ENCODE measurements at places on chromosomes 16 and 17.

GRCh38 chr16:2009164-2009711 lies 383 bp downstream of the ZNF598 start:
- no peak for DNase-seq

- DNase-seq, result no peak
These were observed 105.1 kb upstream of the TNRC6C start for GRCh38 chr17:77853191-77853977.

GRCh38 chr16:3988011-3988410 lies 107.5 kb upstream of the CREBBP start:
- DNase-seq, result no peak

DNA sequence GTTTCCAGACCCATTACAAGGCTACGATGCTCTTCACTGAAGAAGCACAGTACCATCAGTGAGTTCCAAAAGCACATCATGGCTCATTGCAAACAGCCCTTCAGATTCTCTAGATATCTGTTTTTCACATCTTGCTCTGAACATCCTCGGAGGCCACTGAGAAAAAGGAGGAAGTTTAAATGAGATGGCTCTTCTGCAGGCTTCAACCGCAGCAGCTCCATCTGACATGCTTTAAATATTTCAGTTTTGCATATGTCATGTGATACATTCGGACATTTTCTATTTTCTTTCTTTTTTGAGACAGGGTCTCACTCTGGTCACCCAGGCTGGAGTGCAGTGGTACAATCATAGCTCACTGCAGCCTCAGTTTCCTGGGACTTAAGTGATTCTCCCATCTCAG lies 396.8 kb downstream of the NPIPA8 start:
- no peak for DNase-seq

DNA sequence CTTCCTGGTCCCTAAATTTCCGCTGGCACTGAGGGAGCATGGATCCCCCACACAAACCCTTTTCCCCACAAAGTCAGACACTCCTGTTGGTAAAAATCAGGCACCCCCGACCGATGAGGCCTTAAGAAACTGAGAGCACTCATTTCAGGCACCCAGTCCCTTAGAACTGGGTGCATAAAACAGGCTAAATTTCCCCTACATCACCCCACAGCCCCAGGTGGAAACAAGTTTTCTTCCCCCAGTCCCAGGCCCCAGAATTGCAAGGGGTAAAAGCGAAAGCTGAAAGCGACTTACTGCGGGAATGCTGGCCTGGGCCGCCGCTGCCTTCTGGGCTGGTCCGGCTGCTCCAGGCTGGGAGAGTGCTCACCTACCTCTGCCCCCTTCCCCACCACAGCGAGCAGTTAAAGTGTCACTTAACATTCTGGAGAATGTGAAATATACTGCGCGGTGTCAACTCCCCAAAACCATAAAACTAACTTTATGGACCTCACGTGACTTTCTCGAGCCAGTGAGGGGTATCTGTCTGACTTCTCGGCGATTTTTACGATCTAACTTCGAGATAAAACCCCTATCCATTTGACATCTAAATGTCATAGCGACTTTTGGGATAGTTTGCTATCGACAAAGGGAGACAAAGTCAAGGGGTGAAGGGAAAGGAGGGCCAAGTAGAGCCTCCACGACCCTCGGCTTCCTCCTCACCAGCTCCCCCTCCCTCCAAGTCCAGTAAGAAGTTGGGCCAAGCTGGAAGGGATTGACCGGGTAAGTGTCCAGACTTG lies at the start of gene HOXB3:
TSS of gene HOXB3 (minus strand) at position 411 of the 776 bp plus-strand sequence. CDS start 37,767 bp downstream, outside the sequence.
- no peak for DNase-seq

DNA sequence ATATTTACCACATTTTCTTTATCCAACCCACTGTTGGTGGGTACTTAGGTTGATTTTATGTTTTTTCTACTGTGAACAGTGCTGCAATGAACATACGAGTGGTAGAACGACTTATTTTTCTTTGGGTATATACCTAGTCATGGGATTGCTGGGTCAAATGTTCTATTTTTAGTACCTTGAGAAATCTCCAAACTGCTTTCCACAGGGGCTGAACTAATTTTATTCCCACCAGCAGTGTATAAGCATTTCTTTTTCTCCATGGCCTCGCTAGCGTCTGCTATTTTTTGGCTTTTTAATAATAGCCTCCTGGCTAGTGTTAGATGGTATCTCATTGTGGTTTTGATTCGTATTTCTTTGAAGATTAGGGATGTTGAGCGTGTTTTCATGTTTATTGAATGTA lies 202.3 kb downstream of the LGALS9B start:
- DNase-seq, result no peak

- no peak for DNase-seq
These were observed 35.0 kb upstream of the ALKBH5 start for GRCh38 chr17:18148586-18148985.

DNA sequence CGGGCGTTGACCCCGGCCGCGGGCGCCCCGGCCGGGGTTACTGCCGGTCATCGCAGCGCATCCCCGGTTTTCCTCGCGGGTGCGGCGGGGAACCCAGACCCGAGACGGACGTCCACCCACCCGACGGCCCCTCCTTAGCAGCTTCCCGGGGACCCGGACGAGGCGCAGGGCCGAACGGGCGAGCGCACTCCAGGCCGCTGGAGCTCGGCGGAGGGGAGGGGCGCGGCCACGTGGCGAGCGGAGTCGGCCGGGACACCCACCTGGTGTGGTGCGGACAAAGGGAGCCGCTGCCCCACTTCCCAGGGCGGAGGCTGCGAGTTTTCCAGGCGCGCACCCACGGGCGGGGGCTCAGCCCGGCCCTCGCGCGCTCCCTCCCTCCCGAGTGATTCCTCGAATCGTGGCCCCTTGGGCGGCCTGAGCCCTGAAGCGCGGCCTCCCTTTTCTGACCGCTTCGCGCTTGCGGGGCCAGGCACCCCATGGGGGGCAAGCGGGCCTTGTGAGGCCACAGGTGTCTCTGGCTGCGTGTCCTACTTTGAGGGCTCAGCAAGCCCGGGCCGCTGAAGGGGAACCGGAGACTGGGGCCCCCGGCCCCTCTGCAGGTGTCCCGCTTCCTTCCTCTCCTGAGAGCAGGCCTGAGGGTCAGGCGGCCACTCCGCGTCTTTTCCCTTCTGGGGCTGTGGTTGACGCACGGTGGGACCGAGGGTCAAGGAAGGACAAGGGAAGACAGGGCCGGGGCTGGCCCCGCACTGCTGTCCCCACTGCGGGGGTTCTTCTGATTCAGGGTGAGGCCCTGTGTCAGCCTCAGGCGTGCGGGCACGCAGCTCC lies 1.1 kb upstream of the FASN start:
- no peak for DNase-seq

DNA sequence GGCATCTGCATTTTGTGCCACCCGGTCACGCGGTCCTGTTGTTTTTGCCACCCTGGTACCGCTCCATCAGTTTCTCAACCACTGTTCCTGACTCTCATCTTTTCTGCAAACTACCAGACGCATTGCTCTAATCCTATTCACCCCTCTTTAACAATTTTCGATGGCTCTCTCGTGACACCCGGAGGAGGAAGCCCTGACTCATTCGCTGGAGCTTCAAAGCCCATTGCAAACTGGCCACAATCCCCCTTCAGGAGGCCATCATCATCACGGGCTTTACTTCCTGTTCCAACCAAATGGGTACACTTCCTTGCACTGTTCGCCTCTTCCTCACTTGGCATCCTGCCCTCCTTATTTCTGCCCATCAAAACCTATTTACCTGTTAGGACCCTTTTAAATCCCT lies 155.3 kb downstream of the RGS9 start:
- DNase-seq, result no peak

DNA sequence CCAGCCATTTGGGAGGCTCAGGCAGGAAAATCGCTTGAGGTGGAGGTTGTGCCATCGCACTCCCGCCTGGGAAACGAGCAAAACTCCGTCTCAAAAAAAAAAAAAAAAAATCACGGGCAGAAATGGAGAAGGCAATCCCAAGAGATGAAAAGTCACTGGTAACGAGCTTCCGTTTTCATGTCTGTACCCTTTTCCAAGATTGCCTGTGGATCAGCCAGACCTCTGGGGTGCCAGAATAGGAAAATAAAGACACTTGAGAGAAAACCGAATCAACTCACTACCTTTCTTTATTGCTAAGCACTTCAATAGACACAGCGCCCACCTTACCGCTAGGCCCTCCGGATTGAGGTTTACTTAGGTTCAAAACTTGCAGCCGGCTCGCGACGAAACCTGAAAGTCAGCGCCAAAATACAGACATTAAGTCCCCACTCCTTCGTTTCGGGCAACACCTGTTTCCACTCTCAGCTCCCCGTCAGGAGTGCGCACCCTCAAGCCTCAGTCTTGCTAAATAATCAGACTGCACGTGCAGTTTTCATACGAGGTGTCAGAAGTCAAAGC lies 970 bp upstream of the TRAF7 start:
- no peak for DNase-seq

DNA sequence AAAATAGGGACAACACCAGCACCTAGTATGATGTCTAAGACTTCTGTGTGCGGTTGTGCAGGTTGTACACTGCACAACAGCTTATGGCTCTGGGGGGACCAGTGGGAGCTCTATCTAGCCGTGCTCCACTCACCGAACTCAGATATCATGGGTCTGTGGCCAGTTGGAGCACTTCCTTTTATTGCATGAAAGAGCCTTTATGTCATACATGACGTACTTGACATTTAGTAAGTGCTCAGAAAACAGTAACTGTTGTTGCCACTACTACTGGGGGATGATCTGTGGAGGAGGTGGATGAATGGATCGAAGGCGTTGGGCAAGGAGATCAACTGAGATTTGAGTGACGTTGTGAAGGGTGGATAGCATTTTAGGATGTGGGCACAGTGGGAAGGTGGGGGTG lies 368.8 kb downstream of the SNX29 start:
- DNase-seq, result no peak

DNA sequence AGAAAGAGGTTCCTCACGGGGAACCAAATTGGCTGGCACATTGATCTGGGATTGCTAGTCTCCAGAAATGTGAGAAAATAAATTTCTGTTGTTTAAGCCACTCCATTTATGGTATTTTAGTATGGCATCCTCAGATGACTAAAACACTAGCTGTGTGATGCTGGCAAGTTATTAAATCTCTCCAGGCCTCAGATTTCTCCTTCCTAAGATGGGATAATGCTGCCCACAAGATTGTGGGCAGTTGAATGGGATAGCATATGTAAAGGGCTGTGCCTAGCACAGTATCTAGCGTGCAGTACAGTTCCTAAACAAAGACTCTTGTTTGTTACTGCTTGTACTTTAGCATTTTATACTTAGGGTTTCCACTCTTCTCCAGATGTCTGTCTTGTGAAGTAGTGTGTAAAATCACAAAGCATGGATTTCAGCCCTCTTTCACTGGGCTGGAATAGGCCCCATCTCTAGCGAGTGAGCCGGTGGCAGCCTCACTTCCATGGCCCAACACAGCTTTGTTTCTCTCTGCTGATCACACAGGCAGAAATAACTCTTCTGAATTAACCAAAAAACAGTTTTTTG lies 38.2 kb upstream of the PHAF1 start:
- DNase-seq, result no peak

GRCh38 chr16:86995456-86995855 lies 321.7 kb downstream of the C16orf95 start:
- no peak for DNase-seq

- no peak for DNase-seq
These were observed 48.4 kb upstream of the TAC4 start for GRCh38 chr17:49896222-49896621.

GRCh38 chr17:34307110-34307509 lies 12.1 kb upstream of the CCL8 start:
- DNase-seq, result no peak

GRCh38 chr17:74633326-74633725 lies 9.8 kb upstream of the CD300E start:
- DNase-seq, result no peak

- no peak for DNase-seq
These were observed 32.3 kb upstream of the TOB1 start for GRCh38 chr17:50898369-50899004.

DNA sequence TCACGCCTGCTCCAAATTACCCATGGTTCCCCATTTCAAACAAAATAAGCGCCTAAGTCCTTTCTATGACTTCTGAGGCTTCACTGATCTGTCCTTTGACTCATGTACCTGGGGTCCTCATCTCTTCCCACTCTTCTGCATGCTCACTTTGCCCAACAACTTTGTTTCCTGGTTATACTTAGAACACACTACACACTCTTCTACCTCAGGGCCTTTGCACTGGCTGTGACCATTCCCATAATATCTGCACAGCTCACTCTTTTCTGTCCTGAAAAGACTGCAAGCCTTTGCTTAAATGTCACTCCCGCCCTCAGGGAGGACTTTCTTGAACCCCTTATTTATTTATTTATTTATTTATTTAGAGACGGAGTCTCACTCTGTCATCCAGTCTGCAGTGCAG lies 14.1 kb downstream of the CDH1 start:
- DNase-seq, result no peak

GRCh38 chr17:319266-319665 lies 33.3 kb downstream of the RPH3AL start:
- no peak for DNase-seq

GRCh38 chr17:71740866-71741265 lies 380.0 kb upstream of the SOX9 start:
- DNase-seq, result no peak

DNA sequence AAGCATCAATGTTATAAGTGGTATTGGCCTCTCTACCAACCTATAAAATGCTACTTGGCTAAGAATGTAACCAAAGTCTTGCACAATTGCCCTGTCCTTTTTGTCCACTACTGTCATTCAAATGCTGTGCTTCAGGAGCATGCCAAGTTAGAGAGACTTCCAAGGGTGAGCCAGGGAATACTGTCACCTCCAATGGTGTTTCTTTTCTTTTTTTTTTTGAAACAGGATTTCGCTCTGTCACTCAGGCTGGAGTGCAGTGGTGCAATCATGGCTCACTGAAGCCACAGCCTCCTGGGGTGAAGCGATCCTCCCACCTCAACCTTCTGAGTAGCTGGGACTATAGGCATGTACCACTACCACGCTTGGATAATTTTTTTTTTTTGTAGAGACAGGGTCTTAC lies 43.7 kb upstream of the ERN1 start:
- no peak for DNase-seq

- no peak for DNase-seq
These were observed 144.1 kb downstream of the RBFOX3 start for GRCh38 chr17:79466562-79467350.

DNA sequence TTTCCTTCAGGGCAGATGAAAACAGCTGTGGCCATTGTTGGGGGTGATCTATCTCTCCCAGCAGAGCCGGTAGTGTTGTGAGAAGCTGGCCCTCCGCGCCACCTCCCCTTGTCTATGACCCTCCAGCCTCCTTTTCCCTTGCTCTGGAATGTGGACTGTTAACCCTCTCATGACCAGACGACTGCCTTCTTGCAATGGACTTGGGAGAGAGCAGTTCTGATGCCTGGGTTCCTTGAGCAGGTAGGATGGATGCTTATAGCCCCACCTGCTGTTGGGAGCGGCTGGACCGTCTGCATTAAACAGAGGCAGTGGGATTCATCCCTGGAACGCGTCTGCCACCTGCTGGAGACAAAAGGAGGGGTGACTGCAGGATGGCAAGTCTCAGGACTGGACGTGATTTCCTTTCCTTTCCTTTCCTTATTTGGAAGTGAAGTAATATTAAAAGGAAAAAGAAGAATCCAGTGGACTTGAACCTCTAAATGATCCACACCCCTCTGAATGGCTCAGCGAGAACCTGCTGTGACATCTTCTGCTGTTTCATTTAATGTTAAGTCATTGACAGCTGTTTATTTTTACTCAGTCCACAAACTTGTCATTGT lies 1.8 kb upstream of the SOST start:
- DNase-seq, result peak; percentile 75

Data from stimulated activated CD8-positive, alpha-beta memory T cell treated with anti-CD3 and anti-CD28 coated beads, Interleukin-2, amount 100 ng/mL, for 1 hour (primary cell).